ENCODE measurements at places on chromosomes 5 and 9.

DNA sequence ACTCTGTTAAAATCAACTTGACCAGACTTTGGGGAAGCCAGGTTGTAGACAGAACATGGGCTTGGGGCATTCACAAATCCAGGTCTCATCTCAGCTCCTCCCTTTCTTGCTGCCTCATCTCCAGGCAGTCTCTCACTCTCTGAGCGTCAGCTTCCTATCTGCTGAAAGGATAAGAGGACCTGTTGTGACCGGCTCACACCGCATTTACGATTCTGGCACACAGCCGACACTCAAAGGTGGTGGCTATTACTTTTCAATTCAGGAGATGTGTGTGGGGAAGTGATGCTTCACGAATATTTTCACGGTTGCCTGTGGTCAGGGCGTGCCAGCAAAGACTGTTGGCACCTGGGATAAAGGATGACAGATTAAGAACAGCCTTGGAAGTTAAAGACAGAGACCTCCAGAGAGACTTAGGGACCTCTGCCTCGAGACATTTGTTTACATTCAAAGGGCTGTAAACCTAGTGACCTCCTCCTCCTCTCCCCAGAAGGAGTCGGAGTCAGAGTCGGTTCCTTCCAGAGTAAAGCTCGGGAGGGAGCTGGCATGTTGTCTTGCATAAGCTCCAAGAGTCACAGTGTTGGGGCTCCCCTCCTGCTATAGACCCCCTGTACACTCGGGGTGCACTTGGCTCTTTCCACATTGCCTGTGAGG, 83.2 kb downstream of the AK8 start:
- no peak for DNase-seq

GRCh38 chr9:26426551-26427131, 466.0 kb downstream of the CAAP1 start:
- DNase-seq: no peak

DNA sequence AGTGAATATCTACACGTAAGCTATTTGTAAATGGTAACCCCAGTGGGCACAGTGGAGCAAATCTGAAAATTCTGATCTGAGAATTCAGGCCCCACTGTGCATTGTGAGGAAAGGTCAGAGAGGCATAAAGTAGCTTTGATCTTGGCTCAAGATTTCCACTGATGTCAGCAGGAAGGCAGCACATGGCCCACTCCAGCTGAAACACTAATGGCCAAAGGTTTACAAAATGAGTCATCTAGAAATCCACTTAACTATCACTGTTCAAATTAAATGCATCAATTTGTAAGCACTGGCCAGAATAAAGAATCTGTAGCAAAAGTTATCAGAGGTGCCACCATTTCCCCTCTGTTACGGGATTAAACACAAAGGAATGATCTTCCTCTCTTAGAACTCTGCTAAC, 191.6 kb downstream of the C9orf152 start:
- DNase-seq: no peak

DNA sequence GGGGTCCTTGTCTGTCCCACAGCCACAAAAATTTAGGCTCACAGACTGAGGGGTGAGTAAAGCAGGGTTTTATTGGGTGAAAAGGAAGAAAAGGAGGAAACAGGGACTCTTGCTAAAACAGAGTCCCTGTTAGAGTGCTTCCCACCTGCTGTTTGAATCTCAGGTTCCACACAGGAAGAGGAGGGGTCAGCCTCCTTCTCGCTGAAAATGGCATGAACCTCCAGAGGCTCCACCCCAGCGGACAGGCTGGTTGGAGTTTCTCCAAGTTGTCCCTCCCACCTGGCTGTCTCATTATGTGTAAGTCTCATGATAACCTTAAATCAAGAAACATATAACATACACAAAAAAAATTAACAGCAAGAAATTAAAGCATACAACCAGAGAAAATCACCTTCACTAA, 28.3 kb upstream of the UHRF2 start:
- no peak for DNase-seq

DNA sequence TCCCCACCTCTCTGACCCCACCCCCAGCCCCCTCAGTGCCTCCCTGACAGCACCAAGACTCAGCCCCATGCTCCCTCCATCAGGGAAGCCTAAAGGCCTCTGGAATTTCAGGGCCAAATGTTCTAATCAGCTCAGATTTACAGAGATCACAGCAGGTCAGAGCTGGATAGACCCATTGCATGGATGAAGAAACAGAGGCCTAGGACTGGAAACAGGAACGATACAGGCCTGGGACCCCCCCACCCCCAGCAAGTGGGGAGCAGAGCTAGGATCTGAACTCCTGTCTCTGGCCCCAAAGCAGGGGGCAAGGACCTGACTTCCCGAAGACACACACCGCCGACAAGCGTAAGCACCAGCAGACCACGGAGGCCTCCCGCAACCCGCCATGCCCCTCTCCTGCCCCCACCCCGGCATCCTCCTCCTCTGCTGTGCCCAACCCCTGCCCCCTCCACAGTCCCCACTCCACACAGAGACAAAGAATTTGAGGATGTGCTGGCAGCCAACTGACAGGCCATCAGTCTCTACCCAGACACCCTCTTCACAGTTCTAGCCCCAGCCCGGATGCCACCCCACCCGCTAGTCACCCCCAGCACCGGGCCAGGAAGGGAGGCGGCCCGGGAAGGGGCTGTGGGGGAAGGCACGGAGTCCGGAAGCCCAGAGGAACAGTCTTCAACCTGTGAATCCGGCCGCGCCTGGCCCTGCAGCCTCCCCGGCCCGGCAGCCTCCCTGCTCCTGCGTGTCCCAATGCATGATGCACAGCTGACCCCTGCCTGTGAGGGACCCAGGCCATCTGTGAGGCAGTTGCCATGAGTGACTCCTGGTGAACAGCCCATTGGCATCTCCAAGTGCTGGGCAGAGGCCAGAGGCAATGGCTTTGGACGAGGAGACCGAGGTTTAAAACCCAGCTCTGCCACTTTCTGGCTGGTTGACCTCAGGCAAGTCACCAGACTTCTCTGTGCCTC, 31.3 kb downstream of the NDUFA8 start:
- DNase-seq: no peak

DNA sequence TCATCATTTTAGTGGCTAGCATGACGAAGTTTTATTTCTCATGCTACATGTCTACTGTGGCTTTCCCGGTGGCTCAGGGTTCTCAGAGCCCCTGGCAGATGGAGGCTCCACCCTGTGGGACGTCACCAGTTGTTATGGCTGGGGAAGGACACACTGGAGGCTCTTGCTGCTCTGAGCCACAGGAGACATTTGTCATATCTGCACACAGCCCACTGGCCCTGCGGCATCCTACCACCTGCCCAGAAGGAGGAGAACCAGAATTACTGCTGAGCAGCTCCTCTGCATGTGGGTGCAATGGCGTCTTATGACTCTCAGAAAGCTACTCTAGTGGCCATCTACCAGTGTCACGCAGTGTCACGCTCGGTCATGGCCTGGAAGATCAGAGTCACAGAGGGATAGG, 6.6 kb downstream of the OR13J1 start:
- no peak for DNase-seq

DNA sequence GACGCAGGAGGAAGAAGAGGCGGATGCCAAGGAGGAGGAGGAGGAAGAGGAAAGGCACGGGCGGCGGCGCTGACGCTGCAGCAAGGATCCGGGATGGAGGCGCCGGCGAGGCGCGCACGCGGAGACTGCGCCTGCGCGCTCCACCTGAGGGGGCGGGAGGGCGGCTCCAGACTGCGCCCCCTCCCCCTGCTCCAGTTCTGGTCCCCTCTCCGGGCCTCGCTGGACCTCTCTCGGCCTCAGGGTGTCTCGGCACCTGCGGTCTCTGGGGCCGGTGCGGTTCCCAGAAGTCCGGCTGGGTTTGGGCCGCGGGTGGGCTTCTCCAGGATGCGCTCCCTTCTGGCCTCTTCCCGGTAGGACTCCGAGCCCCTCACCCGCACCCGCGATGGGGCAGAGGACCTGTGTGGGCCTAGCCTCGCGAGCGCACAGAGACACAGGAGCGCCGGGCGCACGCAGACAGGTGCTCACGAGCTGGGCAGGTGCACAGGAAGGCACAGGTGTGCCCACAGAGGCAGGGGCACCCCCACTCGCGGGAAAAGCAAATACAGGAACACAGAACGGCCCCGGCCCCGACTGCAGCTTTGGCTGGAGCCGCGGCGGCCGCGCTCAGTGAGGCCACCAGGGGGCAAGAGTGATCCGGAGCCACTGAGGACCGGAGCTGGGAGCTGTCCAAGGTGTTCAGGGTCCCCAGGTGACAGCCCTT, at the start of gene NPDC1:
Gene NPDC1, minus strand, starts transcription at position 90 of the 700 bp plus-strand sequence. CDS start 188 bp downstream, outside the sequence.
- DNase-seq: no peak

DNA sequence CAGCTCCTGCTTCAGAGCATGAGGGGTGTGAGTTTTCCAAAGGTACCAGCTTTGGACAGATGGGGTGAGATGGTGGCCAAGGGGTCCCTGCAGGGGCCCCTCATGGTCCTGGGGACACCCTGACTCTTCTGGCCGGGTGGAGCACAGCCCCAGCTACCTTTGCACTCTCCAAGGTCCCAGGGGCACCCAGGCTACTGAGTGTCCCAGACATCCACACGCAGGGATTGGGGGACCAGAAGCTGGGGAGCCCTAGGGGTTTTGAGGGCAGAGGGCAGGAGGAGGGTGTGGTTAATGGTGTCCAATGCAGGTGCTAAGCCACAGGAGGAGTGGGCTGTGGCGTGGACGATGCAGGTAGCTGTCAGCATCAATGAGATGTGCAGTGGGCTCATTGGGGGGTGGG, 16.0 kb upstream of the CLPTM1L start:
- no peak for DNase-seq

- DNase-seq: no peak
Measured at GRCh38 chr5:157582731-157583620, 7.4 kb upstream of the ADAM19 start.

- DNase-seq: no peak
Measured at GRCh38 chr9:120307599-120307998, 272.4 kb downstream of the CDK5RAP2 start.

DNA sequence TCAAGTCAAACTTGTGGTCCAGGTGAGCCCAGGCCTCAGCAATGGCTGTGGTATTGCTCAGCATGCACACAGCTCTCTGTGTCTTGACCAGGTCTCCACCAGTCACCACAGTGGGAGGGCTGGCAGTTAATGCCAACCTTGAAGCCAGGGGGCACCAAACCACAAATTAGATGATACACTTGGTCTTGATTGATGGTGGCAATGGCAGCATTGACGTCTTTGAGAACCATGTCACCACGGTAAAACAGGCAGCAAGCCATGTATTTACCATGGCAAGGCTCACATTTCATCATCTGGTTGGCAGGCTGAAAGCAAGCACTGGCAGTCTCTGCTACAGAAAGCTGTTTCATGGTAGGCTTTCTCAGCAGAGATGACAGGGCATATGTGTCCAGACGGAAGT, 40.0 kb downstream of the NIM1K start:
- DNase-seq: no peak

GRCh38 chr9:92245005-92245797, 48.3 kb downstream of the IARS1 start:
- DNase-seq: no peak

DNA sequence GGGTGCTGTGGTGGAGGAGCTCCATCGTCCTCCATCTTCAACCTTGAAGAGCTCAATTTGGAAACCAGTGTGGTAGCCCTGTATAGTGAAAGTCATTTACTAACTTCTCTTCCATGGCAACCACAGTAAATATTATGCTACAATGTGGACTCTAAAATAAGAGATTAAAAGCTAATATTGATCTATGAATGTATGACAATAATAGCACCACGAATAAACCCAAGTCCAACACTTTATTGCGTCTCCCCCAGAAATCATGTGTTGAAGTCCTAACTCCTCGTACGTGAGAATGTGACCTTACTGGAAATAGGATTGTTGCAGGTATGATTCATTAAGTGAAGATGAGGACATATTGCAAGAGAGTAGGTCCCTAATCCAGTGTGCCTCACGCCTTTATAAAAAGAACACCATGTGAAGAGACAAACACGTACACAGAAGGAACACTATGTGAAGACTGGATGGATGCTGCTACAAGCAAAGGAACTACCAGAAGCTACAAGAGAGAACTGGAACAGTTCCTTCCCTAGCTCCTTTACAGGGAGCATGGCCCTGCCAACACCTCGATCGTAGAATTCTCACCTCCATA, 276.2 kb downstream of the PDE4D start:
- no peak for DNase-seq

- DNase-seq: no peak
Measured at GRCh38 chr9:95370064-95370463, 52.6 kb upstream of the FANCC start.

- no peak for DNase-seq
Measured at GRCh38 chr9:72363236-72363635, 1.8 kb downstream of the ZFAND5 start.

DNA sequence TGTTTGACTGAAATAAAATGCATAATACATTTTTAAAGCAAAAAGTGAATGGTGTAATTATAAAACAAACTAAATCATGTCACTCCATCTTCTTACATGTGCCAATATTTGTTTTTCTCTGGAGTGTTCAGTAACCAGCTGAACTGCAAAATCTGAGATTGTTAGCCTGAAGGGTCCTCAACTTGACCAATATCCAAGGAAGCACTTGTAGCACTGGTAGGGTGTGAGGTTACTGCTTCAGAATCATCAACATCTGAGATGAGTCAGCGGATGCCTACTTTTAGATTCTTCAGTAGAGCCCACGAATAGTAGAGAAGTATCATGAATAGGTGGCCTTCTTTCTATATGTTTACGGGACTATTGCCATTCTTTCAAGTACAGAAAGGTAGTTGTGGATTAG, 226.7 kb downstream of the TLE4 start:
- DNase-seq: no peak

DNA sequence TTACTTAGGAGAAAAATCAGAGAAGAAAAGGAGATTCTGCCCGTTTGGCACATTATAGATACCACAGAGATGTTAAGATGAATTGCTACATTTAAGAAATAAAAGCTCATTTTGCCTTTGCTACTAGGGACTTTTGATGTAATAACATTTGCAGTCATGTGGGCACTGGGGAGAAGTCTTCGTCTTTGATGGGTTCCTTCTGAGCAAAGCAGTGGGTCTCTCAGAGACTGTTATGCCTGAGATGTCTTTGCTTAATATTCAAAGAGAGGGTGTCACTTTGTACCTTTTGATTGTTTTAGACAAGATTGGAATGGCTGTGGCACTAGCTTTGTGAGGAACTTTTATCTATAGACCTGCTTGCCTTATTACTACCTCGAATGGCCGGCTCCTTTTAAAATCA, 25.0 kb downstream of the SLC25A25 start:
- no peak for DNase-seq

GRCh38 chr5:8528106-8528505, 659.2 kb downstream of the MTRR start:
- DNase-seq: no peak

- no peak for DNase-seq
Measured at GRCh38 chr5:548256-548655, 24.0 kb upstream of the SLC9A3 start.

DNA sequence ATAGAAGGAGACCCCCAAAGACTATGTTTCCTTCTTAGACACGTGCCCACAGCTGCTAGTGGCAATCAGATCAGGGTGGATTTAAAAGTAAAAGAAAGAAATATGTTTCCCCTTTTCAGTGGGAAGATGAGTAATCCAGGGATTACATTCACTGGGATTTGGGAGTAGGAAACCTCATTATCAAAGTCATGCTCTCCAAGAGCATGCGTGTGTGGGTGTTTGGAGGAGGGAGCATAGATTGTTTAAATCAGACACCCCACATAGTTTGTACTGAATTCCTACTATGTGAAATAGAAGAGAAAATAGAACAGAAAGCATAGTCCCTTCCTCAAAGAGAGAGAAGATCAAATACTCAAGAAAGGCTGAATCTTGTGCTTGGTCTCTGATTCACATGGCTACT, 65.5 kb upstream of the TBCA start:
- DNase-seq: no peak

Measured in C1 segment of cervical spinal cord (tissue), 14 donors.